CD4-positive, CD25-positive, alpha-beta regulatory T cell (primary cell): ENCODE measurements at places on chromosomes 5 and 9.

DNA sequence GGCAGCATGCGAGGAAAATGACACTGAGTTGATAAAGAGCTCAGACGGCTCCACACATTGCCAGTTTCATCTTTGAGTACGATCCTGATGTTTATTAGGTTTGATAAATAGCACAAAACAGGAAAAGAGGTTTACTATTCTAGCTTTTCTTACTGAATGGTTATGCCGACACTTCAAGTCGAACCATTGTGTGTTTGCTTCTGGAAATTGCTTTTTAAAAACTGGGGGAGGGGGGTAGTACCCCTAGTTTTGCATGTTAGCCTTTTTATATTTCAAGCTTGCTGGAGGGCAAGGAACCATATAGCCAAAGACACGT, 5.2 kb downstream of the PTCH1 start:
- peak; percentile 33 for DNase-seq
- H3K4me1 ChIP-seq: peaks cover 60% of the 10 kb centered on the region
- H3K27me3 ChIP-seq: peaks cover 24% of the 10 kb centered on the region
- H3K27ac ChIP-seq: no peak overlapping the region

DNA sequence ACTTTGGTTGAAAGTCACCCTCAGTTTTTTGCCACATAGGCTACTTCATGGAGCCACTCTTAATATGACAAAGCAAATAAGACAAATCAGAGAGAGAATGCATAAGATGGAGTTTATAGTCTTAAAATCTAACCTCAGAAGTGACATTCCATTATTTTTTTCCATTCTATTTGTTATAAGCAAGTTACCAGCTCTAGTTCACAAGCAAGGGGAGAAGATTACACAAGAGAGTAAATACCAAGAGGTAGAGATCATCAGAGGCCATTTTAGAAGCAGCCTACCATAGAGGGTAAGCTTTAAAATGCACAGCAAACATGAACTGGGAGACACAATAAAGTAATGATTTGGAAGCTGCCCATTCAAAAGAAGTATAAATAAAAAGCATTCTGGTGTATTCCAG, 651.3 kb upstream of the MEF2C start:
- H3K4me1 ChIP-seq: no peaks in the 10 kb centered on the region
- no peak overlapping the region for H3K27ac ChIP-seq
- H3K27me3 ChIP-seq: no peaks in the 10 kb centered on the region
- no peak for DNase-seq
- no peak overlapping the region for H3K4me3 ChIP-seq

GRCh38 chr9:135373151-135373685, 106.4 kb upstream of the PPP1R26 start:
- H3K36me3 ChIP-seq: no peaks in the 10 kb centered on the region
- no peak for DNase-seq
- no peaks in the 10 kb centered on the region for H3K27me3 ChIP-seq
- H3K27ac ChIP-seq: no peak overlapping the region
- no peaks in the 10 kb centered on the region for H3K4me1 ChIP-seq
- H3K4me3 ChIP-seq: no peak overlapping the region

DNA sequence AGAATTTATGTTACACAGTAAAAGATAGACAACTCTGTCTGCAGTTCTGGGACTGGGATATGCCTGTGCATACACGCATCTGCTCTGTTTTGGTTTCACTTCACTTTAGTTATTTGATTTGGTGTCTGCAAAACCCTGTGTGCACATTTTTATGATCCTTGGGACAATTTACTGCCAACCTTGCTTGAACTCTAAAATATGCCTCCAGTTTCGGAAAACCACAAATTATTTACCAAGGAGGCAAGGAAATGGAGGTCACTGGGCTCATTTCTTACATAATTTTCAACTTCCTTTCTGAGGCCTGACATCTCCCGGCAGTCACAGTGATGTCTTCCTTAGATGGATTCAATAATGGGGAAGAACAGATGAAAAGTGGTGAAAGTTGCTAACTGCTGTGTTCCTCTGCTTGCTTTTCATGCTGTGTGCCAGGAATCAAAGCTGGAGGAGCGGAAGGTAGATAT, 61.2 kb upstream of the TAF11L2 start:
- DNase-seq: no peak
- H3K4me3 ChIP-seq: no peak overlapping the region
- no peaks in the 10 kb centered on the region for H3K36me3 ChIP-seq

- no peak overlapping the region for H3K4me3 ChIP-seq
- H3K4me1 ChIP-seq: no peaks in the 10 kb centered on the region
- no peak overlapping the region for H3K27ac ChIP-seq
Measured at GRCh38 chr9:117156771-117157535, 257.9 kb downstream of the ASTN2 start.

GRCh38 chr9:123599781-123600180, 243.8 kb downstream of the CRB2 start:
- no peak for DNase-seq
- H3K4me3 ChIP-seq: no peak overlapping the region
- H3K36me3 ChIP-seq: no peaks in the 10 kb centered on the region
- no peaks in the 10 kb centered on the region for H3K27me3 ChIP-seq
- H3K27ac ChIP-seq: no peak overlapping the region

- H3K4me3 ChIP-seq: no peak overlapping the region
- H3K27ac ChIP-seq: no peak overlapping the region
- H3K36me3 ChIP-seq: no peaks in the 10 kb centered on the region
- no peaks in the 10 kb centered on the region for H3K4me1 ChIP-seq
Measured at GRCh38 chr5:52657247-52657645, 130.5 kb upstream of the ITGA1 start.
